ENCODE measurements at places on chromosomes 7 and 10.

DNA sequence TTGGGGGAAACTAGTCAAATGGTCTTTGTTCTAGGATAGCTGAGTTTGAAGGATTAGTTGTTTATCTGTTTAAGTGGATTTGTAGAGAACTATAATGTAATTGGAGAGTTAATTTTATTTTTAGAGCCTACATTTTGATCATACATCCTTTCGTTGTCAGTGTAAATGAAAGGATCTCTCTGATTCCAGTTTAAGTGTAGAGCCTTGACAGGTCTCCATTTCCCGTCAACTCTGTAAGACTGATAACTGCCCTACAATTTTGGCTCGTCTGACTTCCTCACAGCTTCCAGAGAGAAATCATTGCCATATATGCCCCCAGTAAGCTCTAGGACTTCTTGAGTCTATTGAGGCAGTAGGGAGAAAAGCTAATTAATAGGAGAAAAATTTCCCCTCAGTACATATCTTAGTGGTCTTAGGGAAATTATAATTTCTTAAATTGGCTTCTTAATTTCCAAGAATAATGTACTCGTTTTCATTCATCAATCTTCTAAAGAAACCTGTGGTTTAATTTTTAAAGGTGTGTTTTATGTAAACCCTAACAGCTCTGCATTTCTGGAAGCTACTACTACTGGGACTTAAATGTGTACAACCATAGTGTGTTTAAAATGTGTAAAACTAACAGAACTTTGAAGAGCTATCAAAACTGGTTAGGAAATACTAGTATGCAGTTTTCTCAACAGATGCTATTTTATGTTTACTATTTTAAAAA lies 3.8 kb downstream of the KMT2E start:
- DNase-seq: no peak

GRCh38 chr7:77386165-77386822 lies 29.9 kb downstream of the GSAP start:
- no peak for DNase-seq

GRCh38 chr10:126598009-126598408 lies 72.5 kb downstream of the C10orf90 start:
- DNase-seq: no peak

DNA sequence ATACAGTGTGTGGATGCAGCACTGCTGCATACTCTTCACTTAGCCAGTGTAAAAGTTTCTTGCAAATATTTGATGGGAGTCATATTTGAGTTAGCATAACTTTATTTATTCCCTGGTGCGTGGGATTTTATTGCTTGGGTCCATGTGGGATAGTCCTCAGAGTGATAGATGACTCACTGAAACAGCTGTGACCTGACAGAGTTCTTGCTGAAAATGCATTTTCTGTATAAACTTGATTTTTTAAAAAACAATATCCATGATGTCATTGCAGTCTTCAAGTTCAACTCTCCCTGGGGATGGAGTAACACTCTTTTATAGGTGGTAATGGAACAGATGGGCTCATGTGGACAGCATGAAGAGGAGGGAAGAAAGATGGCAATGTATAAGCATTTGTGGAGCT lies 310.0 kb downstream of the PPP1R3A start:
- no peak for DNase-seq

- no peak for DNase-seq
Measured at GRCh38 chr10:133608855-133609254, 17.7 kb downstream of the FRG2B start.

GRCh38 chr7:103398483-103399127 lies 47.4 kb downstream of the SLC26A5 start:
- no peak for DNase-seq

- no peak for DNase-seq
Measured at GRCh38 chr7:116802746-116803152, 59.6 kb upstream of the CAPZA2 start.

DNA sequence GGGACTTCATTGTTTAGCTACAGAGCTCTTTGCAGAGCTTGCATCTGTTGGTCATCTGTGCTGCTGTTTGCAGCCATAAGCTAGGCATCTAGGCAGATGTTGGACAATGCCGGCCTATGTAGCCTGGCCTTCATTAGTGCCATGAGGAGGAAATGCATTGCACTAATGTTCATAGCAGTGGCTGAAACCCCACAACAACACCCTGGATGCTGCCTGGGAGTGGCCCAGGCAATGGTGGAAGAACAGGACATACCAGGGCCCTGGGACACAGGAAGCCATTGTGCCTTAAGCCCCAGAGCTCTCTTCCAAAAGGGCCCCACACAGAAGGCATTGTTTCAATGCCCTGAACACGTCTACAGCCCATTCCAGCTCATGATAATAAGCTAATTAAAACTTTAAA lies 131.5 kb upstream of the LYZL1 start:
- DNase-seq: no peak

GRCh38 chr7:101575168-101575567 lies 53.9 kb downstream of the MYL10 start:
- no peak for DNase-seq

- DNase-seq: no peak
Measured at GRCh38 chr10:114694062-114694461, 36.0 kb upstream of the ABLIM1 start.

- no peak for DNase-seq
Measured at GRCh38 chr10:108801775-108802517, 1121.4 kb downstream of the XPNPEP1 start.

DNA sequence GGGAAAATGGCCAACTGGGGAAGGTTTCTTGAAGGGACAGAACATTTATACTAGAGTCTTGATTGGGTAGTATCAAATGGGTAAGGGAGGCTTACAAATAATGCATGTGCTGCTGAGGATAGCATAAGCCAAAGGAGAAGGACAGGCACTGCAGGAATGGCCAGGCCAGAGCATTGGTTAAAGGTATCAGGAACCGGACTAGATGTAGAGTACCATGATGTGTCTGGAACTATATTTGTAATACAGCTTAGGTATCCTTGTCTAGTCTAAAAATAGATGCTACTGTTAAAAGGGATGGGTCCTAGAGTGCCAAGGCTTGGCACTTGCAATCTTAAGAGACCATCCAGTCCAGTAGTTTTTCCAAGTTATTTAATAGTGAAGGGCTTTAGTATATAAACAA lies 20.3 kb downstream of the TMEM243 start:
- DNase-seq: no peak

- no peak for DNase-seq
Measured at GRCh38 chr7:27917774-27918314, 177.9 kb downstream of the TAX1BP1 start.

GRCh38 chr10:28111712-28112111 lies 112.8 kb upstream of the ODAD2 start:
- no peak for DNase-seq

GRCh38 chr7:100590077-100590737 lies 4.1 kb downstream of the FBXO24 start:
- no peak for DNase-seq

DNA sequence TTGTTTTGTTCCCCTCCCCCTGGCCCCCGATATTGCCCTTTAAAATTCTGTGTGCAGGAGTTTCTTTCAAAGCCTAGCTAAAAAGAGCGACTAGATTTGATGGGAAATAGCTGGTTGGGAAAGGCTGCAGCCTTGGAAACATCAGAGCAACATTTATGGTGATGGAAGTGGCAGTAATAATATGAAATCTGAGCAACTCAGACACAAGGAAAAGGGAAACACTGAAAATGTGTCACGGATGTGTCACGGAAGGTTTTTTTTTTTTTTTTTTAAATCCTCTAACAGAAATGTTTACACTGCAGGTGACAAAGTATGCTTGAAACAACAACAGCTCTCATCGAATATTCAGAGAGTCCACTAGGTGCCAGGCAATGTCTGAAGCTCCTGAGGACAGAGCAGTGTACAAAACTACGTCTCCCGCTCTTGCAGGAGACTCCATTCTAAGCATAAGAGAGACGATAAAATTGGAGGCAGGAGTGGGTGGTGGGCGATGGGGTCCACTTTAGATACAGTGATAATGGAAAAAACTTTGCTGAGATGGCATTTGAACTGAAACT lies 143.0 kb downstream of the RSU1 start:
- no peak for DNase-seq

DNA sequence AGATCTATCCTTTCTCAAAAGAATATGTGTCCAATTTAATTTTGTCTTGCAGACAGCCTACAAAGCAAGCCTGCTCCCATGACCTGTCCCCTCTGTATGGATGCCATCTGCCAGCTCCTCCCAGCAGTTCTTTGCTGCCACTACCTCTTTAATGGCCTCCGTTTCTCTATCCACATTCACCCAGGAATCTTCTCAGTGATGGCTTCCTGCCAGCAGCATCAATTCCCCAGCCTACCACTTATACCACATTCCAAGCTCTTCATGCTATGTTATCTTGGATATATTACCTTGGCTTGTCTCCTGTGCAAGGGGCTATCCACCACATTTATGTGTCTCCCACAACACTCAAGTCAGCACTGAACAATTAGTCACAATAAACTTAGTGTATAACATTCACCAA lies 133.2 kb downstream of the VPS50 start:
- DNase-seq: no peak

DNA sequence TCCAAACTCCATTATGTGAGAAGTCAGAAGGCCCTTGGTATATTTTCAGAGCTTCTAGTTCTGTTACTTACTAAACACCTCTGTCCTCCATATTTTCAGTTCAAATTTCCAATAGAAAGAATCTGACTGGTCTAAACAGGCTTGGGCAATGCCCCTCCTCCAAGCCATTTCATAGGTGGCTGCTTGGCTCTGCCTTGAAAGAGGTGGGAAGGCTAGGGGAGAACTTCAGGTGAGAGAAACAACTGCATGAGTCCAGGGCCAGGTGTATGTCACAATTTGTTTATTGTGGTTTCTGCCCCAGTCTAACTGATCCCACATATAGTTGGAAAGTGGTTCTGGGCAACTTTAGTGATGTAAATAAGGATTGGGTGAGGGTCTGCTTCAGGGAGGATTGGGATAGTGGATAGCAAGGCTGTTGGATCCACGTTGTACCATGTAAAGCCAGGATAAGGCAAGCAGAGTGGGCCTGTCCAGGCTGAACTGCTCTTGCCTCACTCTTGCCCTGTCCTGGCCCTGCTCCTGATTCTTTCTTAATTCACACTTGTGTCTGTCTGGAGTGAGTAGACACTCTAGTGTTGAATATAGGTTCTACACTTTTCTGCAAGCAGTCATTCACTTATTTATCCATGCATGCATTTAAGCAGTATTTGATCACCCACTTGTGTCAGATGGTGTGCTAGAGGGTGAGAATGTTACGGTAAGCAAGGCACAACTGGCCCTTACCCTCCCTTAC lies 67.5 kb upstream of the COMTD1 start:
- no peak for DNase-seq

DNA sequence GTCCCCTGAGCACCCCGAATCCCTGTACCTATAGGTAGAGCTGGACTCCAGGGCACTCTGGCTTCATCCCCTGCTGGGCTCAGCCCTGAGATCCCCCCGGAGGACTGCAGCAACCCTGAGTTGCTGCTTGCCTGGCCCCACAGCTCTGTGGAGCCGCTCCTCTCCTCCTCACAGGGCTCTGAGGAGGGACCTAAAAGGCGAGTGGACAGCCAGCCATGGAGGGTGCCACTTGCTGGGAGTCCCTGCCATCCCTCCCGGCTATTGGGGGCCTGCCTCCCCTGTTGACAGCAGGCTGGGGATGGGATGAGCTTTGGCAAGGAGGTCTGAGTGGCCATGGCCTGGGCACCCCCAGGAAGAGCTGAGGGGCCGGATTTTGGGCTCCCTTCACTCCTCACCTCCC lies 28.0 kb upstream of the RASGEF1A start:
- no peak for DNase-seq

Data from stimulated activated CD4-positive, alpha-beta T cell treated with anti-CD3 and anti-CD28 coated beads, TNF-alpha, amount 100 ng/mL, for 4 hours (primary cell).